ENCODE measurements at places on chromosomes 4 and X.
A peak's percentile ranks its signal among the peaks of the same experiment; 100 is the strongest.

- no peak for DNase-seq
Observed at GRCh38 chr4:102511830-102512605, 10.9 kb downstream of the NFKB1 start.

DNA sequence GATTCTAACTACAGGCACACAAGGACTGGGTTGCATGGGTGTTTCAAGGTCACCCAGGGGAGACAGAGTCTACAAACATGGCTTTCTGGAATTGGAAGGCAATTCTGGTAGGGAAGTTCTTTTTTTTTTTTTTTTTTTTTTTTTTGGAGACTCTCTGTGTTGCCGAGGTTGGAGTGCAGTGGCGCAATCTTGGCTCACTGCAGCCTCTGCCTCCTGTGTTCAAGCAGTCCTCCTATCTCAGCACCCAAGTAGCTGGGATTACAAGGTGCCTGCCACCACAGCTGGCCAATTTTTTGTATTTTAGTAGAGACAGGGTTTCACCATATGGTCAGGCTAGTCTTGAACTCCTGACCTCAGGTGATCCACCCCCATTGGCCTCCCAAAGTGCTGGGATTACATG lies 16.3 kb upstream of the FHDC1 start:
- no peak for DNase-seq

- DNase-seq, result no peak
Observed at GRCh38 chr4:122453384-122453995, 3.0 kb downstream of the IL2 start.

- no peak for DNase-seq
Observed at GRCh38 chrX:13317366-13317765, 2.5 kb downstream of the ATXN3L start.

DNA sequence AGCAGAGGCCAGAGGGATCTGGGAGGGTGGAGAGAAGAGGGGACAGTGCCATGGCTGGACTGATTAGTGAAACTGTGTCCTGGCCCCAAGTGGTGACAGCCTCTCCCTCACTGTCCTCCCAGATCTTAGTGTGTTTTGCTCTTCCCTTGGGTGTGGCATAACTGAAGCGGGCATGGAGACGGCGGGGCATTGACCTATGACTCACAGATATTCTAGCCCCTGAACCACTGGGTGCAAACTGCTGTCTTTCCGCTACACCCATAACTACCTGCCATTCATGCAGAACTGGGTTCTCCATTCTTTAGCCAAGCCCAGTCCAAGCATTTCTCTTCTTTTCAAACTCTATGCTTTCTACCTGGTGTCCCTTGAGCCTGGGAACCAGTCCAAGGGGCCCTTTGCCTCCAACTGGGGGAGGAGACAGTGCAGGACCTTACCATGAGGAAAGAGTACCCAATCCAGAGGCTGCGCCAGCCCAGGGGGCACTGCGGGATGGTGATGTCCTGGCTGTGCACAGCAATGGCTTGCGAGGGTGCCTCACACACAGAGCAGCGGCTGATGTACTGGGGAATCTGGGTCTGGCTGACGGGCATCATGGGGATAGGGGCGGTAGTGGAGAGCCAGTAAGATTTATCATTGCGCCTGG lies 67.6 kb downstream of the ATG4A start:
- DNase-seq, result no peak

- DNase-seq, result no peak
Observed at GRCh38 chr4:109648266-109648996, 54.8 kb downstream of the CASP6 start.

GRCh38 chr4:159105761-159106243 lies 2.9 kb downstream of the RAPGEF2 start:
- peak; percentile 61 for DNase-seq

DNA sequence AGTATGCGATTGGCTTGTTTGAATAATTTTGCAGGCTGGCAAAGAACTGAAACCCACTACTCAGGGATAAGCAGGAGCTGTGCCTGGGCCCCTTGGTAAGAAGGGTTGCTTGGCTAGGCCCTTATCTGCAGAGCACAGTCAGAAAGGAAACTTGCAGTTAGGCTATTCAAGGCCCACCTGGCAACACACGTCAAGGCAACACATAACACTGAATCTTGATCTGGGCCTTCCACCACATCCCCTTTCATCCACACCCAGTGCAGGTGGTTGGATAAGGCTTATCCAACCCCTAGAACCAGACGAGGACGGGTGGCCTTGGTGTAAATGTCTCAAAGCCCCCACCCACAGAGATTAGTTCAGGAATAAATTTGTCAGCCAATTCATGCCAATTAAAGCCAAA lies 72.8 kb upstream of the NEIL3 start:
- no peak for DNase-seq

DNA sequence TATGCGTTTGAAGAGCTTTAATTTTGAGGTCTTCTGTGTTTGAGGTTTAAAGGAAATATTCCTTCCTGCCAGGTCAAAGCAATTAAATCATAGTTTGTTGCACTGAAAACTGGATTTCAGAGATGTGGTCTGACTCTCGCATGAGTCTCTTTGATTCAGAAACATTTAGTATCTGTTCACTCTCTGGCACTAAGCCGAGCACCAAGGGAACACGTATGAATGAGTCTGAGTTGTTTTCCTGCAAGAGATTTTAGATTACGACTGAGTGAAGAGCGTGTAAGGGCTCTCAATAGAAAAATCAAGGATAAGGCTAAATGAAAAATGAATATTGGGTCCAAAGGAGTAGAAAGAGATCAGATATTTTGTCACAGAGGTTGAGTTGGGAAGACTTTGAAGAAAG lies 875.4 kb upstream of the PRKX start:
- DNase-seq, result no peak

GRCh38 chr4:88735564-88735963 lies 37.9 kb upstream of the NAP1L5 start:
- DNase-seq, result no peak

- DNase-seq, result no peak
Observed at GRCh38 chr4:2443061-2443730, 24.4 kb downstream of the CFAP99 start.

DNA sequence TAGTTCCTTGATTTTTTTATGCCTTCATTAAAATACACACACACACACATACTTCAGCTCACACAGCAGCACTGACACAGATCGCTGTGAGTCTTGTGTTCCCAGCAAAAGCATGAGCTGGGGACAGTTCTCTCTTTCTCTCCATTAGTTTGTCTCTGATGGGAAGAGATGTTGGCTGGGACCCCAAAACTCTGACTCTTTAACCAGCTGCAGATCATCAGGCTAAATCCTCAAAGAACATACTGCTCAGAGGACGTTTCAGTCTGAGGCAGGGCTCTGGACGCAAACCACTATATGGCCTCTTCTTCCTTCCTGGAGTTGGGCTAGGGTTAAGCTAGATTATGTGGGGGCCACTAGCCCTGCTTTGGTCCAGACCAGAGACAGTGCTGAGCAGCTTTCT lies 109.6 kb downstream of the NHSL2 start:
- no peak for DNase-seq

GRCh38 chr4:114472269-114473032 lies 126.2 kb upstream of the UGT8 start:
- DNase-seq, result no peak

DNA sequence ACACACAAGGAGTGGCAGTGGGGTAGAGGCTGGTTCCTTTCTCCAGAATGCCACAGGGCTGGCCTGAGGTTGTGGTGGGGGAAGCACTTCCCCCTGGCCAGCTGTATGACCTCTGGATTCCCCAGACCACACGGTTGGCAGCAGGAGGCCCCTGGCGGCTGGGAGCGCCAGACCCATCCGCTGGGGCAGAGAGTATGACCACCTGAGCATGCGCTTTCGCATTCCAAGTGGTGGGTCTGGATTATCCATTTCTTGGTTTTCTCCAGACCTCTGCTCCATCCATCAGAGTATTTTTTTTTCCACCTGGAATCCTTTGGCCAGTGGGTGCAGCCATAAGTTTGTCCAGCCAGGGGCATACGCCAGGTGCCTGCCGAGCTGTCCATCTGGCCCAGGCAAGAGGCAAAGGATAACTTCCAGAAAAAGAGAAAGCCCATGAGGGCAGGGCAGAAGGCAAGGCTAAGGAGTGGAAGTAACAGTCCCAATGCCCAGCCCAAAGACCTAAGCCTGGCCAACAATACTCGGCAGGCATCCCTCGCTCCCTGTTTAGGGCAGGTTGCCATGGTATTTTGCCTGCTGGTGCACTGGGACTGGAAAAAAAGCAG lies 39.3 kb downstream of the NHSL2 start:
- no peak for DNase-seq

DNA sequence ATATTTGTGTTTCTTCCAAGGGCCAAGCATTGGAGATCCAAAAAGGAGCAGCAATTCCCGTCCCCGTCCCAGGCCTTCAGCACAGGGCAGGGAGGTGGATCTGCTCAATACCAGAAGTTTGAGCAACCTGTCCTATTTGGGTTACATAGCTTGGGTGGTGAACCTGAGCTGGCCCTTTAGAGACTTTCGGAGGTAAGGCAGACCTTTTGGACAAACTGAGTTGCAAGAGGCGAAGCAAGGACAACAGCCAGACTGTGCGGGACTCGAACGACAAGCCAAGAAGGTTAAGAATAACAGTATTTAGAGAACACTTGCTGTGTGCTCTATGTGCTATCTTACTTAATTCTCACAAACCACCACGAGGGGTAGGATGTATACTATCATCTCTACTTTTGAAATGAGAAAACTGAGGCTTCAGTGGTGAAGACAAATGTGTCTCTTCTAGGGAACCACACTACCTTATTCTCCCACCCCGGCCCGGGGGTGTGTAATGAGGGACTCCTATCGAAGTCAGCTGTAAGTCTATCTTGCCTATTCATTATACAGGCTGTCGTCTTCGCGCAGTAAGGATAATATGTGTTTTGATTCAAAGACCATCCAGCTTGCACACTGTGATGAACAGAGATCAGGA lies 1.3 kb downstream of the NOP14 start:
- peak; percentile 84 for DNase-seq

GRCh38 chr4:39702716-39703115 lies 4.8 kb downstream of the UBE2K start:
- no peak for DNase-seq

- no peak for DNase-seq
Observed at GRCh38 chr4:17489721-17490120, 22.2 kb downstream of the QDPR start.

DNA sequence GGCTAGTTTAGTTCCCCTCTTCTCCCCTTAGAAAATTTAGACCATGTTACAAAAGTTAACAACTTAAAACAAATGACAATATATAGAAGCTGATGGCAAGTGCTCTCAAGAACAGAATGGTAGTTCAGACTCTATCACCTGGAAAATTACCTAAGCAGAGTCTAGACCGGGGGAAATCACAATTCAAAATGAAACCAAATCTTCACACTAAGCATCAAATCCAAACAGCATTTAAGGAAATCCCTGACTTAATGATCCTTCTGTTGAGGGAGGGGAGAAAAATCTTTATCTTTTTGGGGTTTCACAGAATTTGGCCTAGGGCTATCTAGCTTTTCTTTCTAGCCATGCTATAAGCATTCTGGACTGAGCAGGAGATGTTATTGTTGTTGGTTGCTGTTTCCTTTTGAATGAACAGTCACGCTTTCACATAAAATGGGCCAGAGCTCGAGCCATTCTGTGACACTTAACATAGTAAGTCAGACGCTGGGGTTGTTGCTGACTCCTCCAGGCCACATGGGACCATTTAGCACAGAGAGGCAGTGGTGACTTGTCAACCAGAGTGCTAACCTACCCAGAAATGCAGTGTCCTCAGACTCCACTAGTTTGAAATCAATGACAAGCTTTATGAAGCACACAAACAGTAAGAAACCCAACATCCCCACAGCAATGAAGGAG lies 16.0 kb upstream of the LSM6 start:
- DNase-seq, result no peak

DNA sequence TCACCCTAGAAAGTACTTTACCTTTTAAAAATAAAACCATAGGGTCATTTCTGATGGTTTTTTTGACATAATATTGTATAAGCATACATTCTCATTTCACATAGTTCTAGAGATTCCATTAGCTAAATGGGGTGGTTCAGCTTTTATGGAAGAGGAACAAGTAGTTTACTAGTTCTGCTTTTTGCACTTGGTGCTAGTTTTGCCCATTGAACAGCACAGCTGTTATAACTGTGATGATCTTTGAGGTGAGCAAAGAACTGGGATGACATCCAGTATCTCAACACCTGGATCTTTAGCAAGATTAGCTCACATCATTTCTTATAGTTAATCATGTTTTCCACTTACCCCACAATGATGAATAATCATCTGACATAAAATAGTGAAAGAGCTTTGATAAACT lies 40.9 kb downstream of the MOB1B start:
- no peak for DNase-seq

GRCh38 chr4:111011458-111011857 lies 388.6 kb upstream of the PITX2 start:
- no peak for DNase-seq

DNA sequence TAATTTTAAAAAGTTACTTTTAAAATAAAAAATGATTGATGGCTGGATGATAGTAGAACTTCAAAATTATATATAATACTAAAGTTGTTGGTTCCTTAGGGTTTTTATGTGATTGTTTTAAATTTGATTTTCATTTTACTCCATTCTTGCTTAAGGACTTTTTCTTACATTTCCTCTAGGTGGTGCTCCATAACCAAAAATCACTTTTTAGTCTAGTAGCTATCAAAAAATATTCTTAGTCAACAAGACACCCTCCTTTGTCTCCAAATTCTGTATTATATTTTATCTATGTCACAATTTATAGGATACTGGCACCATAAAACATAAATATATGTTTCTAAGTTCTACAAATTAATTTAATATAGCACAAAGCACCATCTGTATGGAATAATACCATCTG lies 67.2 kb upstream of the BRWD3 start:
- no peak for DNase-seq

- DNase-seq, result no peak
Observed at GRCh38 chr4:5774416-5775036, 63.5 kb downstream of the EVC start.

DNA sequence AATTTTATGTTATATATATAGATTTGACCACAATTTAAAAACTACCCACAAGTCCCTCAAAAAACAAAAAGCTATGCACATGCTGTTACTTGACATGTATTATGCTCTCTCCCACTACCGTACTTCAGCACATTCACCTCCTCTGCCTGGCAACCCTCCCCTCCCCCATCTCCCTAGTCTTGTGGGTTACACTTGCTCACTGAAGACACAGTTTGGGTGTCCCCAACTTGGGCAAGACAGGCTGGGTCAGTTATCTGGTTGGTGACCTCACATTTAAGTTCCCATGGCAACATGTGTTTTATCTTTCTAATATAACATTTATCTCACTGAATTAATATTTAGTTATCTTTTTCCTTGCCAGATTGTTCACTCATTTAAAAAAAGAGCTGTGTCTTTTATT lies 32.7 kb downstream of the SEC24D start:
- no peak for DNase-seq

DNA sequence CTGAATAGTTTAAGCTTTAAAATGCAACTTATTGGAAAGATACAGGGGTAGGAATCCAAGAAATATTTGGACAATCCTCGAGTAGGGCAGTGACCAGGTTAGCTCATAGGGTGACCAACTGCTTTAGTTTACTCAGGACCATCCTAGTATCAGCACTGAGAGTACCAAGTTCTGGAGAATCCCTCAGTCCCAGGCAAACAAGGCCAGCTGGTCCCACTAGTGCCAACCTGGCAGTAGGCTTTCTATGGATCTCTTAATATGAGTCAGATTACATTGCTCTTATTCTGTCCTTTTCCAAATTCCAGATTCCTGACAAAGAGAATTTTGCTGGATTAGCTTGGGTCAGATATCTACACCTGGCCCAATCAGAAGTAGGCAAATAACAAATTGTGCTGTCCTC lies 493.7 kb downstream of the KCNIP4 start:
- DNase-seq, result no peak

Measured in stimulated activated CD4-positive, alpha-beta T cell treated with anti-CD3 and anti-CD28 coated beads, Interleukin-15, amount 100 ng/mL, for 24 hours (primary cell).